ENCODE measurements at places on chromosomes 11 and 22.

GRCh38 chr11:102929972-102930371 is 25.6 kb downstream of the MMP13 start:
- DNase-seq = no peak

GRCh38 chr11:42890773-42891172 is 421.0 kb upstream of the API5 start:
- DNase-seq = no peak

DNA sequence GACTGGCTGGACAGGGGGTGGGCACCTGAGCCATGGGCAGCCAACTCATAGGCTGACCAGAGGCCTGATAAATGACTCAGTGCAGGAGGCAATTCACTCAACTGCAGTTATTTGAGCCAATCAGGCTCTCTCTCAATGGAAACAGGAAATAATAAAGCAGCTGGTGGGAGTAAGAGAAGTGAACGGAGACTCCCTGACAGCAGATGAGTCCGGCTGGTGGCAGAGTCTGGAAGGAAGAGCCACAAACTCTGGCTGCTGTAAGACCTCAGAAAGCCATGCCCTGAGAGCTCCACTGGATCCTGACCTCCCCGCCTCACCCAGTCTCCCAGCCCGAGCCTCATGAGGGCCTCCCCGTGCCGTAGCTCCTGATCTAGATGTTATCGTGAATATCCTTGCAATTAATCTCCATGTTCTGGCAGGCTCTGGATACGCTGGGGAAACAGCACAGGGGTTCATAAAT is 69.8 kb downstream of the TRIM29 start:
- peak; percentile 44 for DNase-seq

DNA sequence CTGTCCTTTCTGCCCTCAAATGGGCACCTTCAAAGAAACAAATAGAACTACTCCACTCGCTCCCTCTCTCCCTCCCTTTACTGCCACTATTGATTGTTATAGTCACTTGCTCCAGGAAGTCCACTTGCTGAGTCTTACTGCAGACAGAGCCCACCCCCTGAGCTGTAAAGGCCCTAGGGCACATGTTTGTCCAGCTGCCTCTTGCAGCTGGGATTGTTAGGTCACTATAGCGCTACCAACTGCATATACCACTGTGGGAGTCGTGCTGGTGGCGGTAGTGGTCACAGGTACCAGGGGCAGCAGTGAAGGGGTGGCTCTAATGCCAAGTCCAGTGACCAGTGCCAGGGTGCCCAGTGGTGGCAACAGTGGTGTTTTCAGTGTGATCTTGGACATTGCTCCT is 4.4 kb upstream of the SREBF2 start:
- DNase-seq = no peak

GRCh38 chr11:8228231-8228630 is 35.4 kb downstream of the LMO1 start:
- no peak for DNase-seq

- no peak for DNase-seq
These were observed 16.0 kb downstream of the TMEM123 start for GRCh38 chr11:102436561-102436960.

DNA sequence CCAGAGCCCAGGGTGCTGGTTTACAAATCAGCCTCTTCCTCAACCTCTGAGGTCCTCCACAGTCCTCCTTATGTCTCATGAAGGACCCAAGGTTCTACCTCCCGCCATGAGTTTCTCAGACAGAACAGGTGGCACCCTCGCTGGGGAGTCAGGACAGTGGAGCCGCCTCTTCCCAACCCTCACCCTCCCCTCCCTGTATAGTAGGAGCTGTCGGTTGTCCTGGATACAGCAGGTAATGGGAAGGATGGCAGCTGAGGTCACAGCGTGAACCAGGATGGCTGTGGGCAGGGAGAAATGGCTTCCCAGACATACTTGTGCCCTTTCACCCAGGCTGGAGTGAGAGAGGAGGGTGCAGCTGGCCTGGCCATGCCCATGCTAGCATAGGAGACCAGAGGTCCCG is 134.6 kb downstream of the CHST1 start:
- DNase-seq = no peak

DNA sequence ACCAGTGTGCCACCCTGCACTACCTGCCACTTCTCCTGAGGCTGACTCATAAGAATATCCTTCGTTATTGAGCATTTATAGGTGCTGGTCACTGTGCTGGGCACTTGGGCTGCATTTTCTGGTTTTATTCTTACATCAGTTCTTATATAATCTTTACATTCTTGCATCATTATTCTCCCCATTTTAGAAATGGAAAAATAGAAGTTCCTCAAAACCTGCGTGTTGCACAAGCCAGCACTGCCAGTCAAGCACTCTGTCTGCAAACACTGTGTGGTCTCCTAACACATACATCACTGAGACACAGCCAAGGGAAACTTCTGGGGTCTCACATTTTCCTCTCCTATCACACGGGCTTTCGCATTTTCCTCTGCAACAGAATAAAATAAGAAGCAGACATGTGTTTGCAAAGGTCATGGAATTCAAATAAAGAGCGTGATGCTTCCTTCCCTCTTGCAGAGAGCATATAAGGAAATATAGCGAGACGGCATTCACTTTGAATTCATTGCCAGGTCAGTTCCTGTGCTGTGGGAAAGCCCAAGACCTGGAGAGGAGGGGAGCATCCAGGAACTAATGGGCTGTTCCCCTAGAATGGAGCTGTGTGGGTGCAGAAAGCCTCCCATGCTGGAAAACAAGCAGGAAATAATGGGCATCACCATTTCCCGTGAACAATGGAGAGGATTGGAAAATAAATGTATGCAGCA is 73.9 kb upstream of the SEZ6L start:
- no peak for DNase-seq

GRCh38 chr22:41899110-41899509 is 15.8 kb downstream of the SHISA8 start:
- DNase-seq = no peak

- DNase-seq = no peak
These were observed 782 bp upstream of the OSBPL5 start for GRCh38 chr11:3165916-3166267.

DNA sequence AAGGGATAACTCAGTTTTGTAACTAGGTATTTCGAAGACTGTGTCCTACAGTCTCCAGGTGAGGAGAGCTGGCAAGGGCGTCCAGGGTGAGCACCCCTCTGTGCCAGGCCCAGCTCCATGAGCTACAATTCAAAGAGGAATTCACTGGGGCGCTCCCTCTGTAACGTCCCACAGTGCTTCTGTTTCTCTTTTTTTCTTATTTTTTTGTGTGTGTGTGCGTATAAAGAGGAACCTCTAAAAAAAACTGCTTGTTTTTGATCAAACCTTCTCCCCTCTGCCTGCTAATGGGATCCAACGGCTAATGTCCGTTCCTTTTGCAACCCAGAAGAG is 17.1 kb downstream of the ASCC2 start:
- DNase-seq = no peak

DNA sequence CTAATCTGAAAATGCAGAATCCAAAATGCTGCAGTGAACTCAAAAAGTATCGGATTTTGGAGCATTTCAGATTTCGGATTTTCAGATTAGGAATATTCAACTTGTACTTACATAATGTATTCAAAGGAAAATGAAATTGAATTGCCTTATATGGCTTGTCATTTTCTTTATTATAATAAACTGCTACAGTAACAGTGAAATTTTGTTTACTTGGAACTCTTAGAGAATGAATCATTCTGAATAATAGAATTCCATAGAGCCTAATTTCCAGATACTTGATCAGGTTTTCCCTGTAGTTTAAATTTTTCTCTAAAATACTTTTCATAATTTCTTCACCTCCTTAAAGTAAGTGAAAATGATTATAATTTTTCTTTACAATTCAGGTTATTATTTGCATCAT is 17.3 kb downstream of the TTC17 start:
- no peak for DNase-seq

DNA sequence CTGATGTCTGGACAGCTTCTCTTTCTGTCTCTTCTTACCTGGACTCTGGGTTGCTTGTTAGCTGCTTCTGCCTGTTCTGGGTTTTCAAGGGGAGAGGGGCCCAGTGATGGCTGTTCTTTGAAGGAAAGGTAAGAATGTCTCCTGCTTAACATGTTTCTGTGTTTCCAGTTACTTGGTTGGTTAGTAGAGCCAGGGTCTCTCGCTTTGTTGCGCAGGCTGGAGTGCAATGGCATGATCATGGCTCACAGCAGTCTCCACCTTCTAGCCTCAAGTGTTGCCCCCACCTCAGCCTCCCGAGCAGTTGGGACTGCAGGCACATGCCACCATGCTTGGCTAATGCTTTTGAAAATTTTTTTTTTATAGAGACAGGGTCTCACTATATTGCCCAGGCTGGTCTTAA is 126.6 kb downstream of the BCR start:
- DNase-seq = no peak

DNA sequence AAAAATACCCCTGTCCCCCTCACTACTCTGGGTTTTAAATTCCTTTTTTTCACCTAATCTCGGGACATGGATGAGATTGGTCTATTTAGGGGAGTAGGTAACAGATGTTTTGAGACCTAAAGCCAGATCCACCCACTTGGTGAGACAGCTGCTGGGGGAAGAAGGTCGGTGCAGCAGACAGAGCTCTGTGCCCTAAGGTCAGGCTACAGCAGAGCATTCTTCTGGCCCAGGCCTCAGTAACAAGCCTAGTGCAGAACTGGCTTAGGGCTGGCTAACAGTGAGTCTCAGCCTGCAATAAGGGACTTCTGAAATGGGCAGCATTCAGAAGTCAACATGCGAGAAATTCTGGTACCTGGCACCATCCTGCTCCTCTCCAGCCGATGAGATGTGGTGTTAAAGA is 444.9 kb upstream of the KIRREL3 start:
- no peak for DNase-seq

GRCh38 chr22:32528316-32528715 is 53.7 kb downstream of the FBXO7 start:
- DNase-seq = no peak

- no peak for DNase-seq
These were observed 246.6 kb downstream of the FAM76B start for GRCh38 chr11:95542868-95543551.

DNA sequence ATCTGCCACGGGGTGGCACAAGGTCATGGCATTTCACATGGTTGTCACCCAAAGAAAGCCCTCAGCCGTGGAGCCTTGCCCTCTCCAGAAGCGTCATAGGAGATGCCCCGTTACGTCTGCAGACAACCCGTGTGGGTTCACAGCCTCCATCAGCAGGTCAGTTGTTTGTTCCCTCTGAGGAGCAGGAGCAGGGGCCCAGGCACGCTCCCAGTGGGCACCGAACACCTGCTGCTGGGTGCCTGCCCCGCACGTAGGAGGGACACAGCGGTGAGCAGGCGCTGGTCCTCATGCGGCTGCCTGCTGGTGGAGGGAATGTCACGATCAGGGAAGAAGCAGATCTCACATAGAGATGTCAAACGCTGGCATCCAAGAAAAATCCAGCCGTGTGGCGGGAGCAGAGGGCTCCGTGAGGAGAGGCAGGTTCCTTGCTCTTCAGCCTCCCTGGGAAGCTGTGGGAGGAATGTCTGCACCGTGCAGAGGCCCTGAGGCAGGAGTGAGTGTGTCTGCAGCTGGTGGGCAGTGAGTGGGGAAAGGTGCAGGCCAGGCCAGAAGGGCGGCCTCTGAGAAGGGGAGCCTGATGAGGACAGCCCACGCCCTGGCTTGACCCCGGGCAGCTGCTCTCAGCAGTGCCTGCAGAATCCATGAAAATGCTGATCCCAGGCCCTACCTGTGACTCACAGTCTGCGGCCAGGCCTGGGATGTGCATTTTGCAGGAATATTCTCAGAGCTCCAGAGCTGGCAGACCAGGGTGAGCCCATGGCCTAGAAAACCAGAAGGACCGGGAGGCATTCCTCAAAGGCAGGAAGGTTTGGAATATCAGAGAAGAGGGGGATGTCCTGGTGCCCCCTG is 36.4 kb upstream of the TH start:
- peak; percentile 38 for DNase-seq

DNA sequence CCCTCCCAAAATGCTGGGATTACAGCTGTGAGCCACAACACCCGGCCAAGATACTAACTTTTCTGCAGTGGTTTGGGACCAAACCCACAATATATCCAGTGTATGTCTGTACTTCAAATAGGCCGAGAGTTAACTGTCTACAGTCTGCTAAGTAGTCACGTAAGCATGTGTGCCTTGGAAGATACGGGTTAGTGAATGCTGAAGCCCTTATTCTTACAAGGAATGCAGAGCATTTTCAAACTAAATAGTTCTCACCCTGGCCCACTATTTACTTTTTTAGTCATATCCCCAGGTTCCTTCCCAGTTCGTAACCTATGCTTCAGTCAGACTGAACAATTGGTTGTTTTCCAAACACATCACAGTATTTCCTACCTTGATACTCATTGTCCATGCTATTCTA is 176.0 kb downstream of the WNT11 start:
- no peak for DNase-seq

DNA sequence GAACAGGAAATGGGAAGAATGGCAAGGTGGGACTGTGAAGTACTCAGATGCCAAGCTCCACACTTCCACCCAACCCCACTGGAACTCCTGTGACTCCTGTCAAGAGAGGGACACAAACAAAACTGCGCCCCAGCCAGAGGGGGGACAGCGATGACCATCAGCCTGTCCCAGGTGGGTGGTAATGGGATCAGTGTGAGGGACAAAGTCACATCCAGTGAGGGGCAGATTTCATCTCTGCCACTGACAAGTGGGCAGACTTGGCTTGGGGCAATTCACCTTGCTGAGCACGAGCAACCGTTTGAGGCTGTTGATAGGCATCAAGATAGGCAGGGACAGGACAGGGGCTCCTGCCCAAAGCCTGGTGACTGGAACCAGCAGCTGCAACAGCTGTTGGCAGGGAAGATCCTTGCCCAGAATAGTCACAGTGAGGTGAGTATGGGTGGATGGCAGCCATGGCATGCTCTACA is 105.4 kb upstream of the PITPNB start:
- DNase-seq = no peak

- no peak for DNase-seq
These were observed 21.9 kb downstream of the SUN2 start for GRCh38 chr22:38733724-38734381.

DNA sequence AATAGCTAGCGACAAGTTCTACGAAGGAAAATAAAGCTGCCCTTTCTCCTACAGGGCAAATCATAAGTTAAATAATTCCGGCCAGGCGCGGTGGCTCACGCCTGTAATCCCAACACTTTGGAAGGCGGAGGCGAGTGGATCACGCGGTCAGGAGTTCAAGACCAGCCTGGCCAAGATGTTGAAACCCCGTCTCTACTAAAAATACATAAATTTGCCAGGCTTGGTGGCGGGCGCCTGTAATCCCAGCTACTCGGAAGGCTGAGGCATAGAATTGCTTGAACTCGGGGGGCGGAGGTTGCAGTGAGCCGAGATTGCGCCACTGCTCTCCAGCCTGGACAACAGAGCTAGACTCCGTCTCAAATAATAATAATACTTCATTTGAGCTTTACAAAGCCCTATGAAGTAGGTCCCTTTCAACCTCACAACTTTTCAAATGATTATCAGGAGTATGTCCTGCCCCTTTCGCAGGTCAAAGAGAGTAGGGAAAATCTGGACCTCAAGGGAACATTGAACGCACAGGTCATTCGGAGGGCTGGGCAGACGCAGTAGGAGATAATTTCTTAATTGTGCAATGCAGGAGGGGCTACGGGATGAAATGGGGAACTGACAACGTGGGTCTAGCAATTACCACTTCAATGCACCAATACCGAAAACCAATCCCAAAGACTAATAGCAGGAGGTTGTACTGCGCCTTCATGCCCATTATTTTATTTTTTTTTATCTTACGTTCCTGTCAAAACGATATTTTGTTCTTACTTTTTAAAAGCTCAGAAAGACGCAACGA is 590 bp downstream of the COMMD9 start:
- DNase-seq = no peak

Data from right forelimb (tissue), 1 donor.